Bronchial epithelial cell (primary cell): ENCODE measurements at places on chromosomes 11 and 22. TPM values are rescaled to one million over a fixed set of nuclear protein-coding genes. Genes with fewer than 3 reads are reported as not detected.

DNA sequence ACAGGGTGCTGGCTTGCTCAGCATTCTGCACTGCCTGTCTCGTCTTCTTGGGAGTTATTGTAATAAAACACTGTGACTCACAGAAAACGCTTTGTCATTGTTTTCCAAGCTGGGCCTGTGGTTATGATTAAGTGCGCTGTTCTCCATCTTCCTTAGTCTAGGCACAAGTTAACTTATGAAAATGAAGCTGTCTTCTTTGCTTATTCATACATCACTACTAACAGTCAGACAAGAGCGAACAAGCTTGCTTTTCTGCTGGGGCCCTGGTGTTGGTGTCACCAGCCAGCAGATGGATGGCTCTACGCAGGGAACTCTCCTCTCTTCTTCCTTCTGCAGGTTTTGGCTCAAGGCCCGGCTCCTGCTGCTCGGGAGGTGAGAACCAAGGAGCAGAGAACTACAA is 380.1 kb upstream of the SYN3 start:
- peak; percentile 99 for DNase-seq

DNA sequence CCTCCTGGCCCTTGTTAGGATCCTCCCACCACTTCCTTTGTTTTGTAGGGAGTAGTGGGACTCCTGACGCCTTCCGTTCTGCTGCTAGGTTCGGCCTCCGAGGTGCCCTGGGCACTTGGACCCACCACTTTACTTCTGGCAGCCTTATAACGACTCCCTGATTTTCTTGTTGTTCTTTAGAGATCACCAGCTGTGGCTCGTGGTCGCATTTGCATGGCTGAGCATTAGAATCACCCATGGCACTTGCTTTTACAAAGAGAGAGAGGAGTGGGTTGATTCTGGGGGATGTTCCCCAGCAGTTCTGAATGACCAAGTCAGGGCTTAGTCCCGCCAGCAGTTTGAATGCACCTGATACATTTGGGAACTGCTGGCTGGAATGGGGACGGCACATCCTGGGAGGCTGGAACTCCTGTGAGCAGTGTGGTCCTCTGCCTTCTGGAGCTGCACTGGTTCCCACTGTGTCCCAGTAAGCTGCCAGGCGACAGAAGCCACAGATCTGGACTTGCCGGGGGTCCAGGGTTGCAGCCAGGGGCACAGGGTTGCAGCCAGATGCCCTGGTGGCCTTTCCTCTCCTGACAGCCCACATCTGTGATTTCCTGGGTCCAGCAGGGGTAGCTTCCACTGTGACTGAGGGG is 4.1 kb downstream of the TUB start:
- DNase-seq, result no peak

GRCh38 chr11:1695548-1696108 is 1.4 kb upstream of the KRTAP5-6 start:
- DNase-seq, result no peak

GRCh38 chr11:50379484-50379883 is 346.8 kb downstream of the OR4C45 start:
- DNase-seq, result no peak

DNA sequence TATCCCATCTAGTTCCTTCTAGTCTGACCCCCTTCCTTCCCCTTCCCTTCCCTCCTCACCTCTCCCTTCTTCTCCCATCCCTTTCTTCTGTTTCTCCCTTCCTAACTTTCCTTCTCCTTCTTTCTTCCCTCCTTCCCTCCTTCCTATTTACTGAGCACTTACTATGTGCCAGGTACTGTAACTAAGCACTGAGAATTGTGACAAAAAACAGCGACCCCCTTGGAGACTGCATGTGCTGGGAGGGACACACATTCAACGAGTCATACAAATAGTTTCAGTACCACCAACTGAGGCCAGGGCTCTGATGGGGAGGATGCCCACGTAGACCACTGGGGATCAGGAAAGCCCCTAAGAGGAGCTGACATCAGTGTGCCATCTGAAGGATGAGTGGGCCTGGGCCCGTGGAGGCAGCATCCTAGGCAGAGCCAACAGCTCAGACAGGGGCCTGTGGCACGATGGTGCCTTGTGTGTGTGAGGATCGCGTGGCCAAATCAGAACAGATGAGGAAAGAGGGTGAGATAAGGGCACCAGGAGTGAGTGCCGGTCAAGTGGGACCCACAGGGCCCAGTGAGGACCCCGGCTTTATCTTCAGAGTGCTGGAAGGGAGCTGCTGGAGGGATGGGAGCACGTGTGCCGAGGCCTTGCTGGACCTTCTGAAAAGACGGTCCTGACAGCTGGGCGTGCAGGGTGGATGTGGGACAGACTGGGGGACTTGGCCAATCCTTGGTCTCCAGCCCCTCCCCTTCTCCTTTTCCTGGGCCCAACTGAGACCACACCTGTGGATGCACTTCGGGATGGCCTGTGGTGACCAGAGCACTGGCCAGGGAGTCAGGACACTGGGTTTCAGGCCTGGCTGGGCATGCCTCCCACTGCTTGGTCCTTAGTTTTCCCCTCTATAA is 38.4 kb upstream of the CRYBB3 start:
- no peak for DNase-seq

Gene OR52N4
- total RNA-seq, result not detected in 2 replicates
